ENCODE measurements at places on chromosomes 1 and 21. TPM values are rescaled to one million over a fixed set of nuclear protein-coding genes. Genes with fewer than 3 reads are reported as not detected.

GRCh38 chr1:181685211-181685610 is 201.9 kb downstream of the CACNA1E start:
- no peak for DNase-seq

GRCh38 chr1:241834733-241835377 is 13.1 kb upstream of the EXO1 start:
- peak; percentile 66 for DNase-seq

PDC gene
- total RNA-seq = not detected

DNA sequence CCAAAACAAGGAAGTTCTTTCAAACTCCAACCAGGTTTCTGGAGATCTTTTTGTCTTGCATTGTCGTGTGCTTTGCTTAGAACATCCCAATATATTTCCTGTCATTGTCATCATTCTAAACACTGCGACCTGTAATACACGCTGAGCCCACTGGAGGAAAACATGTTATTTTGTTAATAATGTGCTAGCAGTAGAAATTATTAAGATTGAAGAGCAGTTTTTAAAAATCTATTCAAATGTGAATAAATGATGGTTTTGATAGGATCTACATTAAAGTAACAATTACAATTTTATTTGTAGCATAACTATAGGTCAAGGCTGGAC is 268.5 kb downstream of the PTPRC start:
- no peak for DNase-seq

KRTAP21-2 gene
- total RNA-seq = not detected

DNA sequence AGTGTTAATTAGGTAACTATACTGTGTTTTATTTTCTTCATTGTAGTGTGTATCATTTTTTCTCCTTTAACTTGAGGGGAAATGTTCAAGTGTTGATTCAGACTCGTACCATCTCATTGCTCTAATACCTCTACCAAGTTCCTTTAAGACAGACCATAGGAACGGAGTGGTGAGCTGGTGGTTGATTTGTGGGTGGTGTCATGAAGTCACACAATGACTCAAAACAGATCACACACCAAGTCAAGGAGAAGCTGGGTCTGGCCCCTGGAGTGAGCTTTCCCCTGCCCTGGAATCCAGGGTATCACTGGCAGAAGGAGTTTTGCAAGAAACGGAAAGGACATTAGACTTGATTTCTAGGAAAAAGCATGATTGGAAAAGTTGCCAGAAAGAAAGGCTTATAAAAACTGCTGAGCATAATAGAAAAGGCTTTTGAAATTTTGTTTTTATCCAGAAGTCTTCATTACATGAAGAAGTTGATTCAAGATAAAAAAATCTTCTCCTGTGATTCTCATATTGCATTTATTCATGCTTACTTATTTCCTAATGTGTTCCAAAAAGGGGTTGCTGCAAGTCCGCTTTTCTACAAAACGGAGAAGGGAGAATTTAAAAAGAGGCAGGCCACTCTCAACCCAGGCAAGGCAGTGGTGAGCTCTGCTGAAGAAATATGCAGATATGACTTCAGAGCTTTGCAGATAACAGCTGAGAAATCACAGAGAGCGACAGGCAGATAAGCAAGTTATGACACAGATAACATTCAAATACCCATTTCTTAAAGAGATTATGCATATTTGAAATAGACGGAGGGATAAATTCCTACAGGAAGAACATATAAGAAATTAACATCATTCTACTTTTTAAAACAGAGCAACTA is 79.7 kb downstream of the TBX19 start:
- no peak for DNase-seq

DNA sequence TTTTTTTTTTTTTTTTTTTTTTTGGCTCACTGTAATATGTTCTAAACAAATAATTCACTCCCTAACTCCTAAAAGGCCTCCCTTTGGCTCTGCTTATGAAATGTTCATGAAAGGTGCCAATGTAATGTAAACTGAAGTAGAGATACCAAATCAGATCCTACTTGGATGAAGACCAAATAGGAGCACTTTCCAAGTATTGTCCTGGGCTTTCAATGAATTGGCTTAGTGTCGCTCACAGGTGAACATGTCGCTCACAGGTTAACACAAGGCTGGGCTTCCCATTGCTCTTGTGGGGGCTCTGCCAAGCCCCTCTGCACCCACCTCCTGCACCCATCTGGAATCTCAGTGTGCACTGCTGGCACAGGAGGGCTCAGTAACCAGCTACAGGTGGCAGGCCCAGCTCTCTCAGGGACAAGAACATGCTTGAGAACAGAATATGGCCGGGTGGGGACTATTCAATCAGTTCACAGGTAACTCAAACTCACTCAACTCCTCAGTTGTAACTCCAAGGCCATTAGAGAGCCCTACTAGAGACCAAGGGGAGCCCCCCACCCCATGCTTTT is 10.6 kb upstream of the CD58 start:
- no peak for DNase-seq

EFNA1 gene
- 15.3 TPM for total RNA-seq

DNA sequence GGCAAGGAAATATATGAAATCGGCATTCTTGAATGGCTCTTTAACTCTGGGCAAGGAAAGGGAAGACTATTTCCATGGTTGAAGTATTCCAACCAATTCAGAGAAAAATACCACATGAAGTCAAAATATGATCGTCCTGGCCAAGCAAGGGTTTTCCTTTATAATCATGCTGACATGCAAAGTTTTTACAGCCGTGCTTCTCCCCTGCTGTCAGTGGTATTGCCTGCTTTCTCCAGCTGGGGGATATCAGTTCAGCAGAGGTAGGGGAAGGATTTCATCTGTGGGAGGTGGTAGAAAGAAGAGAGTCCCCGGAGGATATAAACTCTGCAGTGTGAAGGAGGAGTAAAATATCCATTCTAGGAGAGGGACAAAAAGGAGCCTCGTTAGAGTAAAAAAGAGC is 322.8 kb downstream of the PAPPA2 start:
- DNase-seq = peak; percentile 71

- peak; percentile 14 for DNase-seq
Measured at GRCh38 chr1:84083307-84083706, 60.8 kb upstream of the PRKACB start.

GRCh38 chr1:203428981-203429599 is 46.5 kb upstream of the PRELP start:
- DNase-seq = no peak

- DNase-seq = no peak
Measured at GRCh38 chr1:173447224-173447623, 29.9 kb upstream of the PRDX6 start.

DNA sequence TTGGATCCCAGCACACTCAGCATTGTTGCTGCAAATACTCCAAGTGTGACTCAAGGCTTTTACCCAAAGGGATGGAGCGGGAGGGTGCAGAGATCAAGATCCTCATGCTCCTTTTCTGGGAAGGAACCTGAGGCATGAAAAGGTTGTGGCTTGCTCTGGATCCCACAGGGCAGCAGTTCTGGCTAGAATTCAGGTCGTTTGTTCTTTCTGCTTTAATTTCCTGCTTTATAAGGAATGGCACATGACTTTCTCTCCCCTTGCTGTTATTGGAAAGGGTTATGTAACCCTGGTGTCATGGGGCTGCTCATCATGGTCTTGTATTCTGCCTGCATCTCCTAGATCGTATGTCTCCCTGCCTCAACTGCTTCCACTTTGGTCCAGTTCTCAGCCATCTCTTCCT is 101.6 kb downstream of the NOS1AP start:
- no peak for DNase-seq

DNA sequence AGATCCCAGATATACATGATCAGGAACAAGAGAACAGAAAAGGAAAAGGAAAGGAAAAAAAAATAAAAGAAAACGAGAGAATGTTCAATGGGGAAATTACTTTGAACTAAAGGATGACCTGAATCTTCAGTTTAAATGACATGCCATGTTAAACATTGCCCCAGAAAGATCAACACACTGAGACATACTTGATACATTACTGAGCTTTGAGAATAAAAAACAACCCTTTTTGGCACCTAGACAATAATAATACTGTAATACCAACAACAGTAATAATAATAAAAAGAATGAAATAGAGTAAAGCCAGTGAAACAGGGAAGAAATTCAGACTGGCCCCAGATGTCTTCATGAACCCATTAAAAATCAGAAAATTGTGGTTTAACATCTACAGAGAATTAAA is 44.8 kb downstream of the CLIC6 start:
- DNase-seq = no peak

G0S2 gene
- total RNA-seq = 5.4 TPM

FAAP20 gene
- 17.0 TPM for total RNA-seq

FAM229A gene
- total RNA-seq = 5.3 TPM

DNA sequence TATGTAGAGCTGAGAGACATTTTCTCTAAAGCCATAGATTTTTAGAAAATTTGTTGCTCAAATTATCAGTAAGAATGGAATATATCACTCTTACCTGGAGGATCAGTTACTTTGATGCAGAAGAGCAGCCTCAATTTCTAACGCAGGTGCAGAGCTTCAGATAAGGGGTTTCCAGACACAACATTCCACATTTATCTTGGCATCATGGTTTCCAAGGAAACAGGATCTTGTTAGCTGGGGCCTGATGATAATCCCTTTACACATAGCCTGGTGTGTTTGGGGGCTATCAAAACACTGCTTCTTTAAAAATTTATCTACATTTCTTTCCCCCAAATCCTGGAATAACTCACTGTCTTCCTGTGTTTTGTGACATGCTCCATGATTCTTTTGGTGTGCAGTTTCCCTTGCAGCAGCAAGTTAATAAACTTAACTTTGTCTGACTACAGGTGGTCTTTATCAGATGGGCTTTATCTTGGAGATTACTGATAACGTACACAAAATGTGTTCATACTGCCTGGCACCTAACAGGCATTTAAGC is 2.7 kb upstream of the STX12 start:
- no peak for DNase-seq

PEX14 gene
- 11.7 TPM for total RNA-seq

CNN3 gene
- 315 TPM for total RNA-seq

GRCh38 chr1:150568594-150568966 is 10.8 kb downstream of the MCL1 start:
- DNase-seq = no peak

GRCh38 chr1:227242811-227243682 is 75.2 kb downstream of the CDC42BPA start:
- DNase-seq = no peak

DNA sequence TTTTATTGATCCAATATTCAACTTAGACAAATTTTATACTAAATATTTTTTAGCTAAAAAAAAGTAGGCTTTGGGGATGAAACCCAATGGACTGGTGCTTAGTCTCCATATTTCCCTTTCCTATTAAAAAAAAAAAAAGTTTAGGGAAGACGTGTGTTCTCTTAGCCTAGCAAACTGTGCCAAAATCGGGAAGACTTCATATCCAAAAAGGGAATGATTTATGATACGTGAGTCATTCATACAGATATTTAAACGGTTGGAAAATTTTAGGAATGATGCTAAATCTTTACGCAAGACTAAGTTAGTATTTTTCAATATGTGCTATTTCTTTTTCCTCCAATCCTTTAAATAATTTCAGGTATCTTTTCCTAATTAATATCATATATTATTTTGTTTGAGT is 50.7 kb downstream of the SPATA17 start:
- no peak for DNase-seq

CYP4B1 gene
- total RNA-seq = not detected
